ENCODE measurements at places on chromosomes 4 and X.

DNA sequence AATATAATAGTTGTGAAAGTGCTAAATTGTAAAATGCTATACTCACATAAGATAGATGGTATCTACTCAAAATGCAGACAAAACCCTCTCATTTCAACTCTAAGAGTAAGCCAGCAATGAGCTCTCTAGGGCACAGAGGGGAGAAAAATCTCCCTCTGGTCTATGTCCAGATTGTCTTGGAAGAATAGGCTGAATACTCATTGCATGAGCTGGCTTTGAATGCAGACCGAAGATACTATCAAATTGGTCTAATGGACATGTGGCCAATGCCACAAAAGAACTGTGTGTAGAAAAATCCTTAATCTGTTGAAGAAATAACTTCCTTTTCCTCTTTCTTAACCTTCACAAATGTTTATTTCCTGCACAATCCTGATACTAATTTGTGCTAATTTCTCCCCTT, 3.5 kb downstream of the ZXDA start:
- DNase-seq, result no peak

DNA sequence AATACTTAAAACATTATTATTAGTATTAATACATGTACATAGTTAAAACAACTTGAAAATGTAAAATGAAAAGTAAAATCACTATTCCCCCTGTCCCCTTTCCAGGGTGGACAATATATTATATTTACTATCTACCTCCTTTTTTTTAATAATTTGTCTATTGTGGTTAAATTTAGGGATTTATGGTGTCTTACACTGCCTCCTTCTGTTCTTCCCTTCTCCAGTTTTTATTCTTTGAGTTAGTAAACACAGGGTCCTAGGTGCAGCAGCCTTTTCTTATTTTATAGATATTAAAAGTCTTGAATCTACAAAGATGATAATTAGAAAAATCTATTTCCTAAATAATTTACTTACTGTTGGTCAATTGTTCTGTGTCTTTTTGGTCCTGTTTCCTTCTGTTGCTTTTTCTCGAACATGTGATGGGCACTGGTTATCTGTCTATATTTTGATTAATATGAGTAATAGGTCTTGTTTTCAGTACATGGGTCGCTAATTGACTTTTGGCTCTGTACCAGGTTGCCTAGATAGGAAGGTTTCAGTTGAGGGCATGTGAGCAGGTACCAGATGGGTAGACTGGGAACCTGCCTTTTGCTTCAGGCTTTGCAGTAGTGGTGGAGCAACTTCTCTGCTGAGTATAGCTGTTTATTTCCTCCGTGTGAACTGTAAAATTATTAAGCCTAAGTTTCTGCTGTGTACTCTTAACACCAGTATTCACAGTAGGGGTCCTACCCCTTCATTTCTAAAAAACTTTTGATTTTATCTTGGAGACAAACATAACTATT, 1.1 kb downstream of the NUDT9 start:
- peak; percentile 28 for DNase-seq

DNA sequence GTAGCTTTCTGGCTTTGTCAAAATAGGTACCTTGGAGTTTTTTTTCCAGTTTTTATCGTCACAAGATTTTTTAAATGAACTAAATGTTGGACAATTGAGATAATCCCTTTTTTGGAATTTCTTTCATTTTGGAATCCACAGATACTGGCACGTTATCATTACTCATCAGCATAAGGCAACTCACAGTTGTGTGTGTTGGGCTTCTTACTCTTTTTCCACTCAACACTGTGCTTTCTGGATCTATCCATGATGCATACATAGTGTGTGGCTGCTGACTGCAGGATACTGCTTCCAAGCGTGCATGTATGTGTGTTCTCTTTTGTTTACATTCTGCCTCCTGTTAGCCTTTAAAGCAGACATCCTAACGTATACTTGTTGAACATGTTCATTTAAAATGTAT, 113.5 kb upstream of the FAM9A start:
- DNase-seq, result no peak

GRCh38 chrX:22629105-22629725, 356.5 kb downstream of the CBLL2 start:
- DNase-seq, result no peak

DNA sequence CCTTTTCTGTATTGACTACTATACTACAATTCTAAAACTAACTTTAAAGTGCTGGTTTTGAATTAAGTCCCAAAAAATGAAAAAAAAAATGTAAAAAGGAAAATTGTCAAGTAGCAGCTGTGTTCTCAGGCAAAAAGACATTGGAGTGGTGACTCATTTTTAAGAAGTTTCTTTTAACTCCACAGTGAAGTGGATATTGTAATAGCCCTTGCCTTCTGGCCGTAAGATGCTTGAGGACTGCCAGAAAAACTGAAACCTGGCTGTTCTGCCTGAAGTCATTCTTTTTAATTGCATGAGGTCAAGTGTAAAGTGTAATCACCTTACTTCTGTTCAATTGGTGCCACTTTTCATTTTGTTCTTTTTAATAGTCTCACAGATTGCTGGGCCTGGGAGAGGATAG, 28.9 kb downstream of the SPANXD start:
- no peak for DNase-seq

GRCh38 chr4:82755650-82756049, 42.9 kb downstream of the SCD5 start:
- no peak for DNase-seq

DNA sequence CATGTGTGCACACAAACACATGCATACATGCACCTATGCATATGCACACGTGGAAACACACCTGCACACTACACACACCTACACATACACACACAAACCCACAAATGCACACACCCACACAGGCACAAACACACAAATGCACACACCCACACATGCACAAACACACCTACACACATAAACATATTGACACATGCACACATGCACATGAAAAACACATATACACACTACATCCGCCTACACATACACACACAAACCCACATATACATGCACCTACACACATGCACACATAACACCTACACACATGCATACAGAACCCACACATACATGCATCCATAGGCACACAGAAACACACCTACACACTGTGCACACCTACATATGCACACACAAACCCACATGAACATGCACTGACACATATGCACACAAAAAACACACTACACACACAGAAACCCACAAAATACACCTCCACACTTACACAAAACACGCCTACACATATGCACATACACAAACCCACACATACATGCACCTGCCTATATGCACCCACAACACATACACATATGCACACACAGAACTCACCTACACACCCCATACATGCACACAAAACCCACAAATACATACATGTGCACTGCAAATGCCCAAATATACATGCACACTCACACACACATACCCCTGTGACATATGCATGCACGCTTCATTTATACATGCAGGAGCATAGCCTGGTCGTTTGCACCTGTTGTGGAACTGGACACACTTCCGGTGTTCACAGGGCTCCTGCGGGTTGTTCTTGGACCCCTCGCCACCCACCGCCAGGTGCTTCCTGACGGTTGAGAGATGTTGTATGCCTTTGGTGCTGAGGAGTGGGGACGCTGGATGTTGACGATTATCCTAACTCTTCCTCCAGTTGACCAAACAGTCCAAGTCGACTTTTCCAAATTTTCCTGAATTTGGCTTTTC, 22.1 kb downstream of the CD99 start:
- no peak for DNase-seq

- DNase-seq, result no peak
These were observed 3.2 kb downstream of the CENPC start for GRCh38 chr4:67542076-67542475.

DNA sequence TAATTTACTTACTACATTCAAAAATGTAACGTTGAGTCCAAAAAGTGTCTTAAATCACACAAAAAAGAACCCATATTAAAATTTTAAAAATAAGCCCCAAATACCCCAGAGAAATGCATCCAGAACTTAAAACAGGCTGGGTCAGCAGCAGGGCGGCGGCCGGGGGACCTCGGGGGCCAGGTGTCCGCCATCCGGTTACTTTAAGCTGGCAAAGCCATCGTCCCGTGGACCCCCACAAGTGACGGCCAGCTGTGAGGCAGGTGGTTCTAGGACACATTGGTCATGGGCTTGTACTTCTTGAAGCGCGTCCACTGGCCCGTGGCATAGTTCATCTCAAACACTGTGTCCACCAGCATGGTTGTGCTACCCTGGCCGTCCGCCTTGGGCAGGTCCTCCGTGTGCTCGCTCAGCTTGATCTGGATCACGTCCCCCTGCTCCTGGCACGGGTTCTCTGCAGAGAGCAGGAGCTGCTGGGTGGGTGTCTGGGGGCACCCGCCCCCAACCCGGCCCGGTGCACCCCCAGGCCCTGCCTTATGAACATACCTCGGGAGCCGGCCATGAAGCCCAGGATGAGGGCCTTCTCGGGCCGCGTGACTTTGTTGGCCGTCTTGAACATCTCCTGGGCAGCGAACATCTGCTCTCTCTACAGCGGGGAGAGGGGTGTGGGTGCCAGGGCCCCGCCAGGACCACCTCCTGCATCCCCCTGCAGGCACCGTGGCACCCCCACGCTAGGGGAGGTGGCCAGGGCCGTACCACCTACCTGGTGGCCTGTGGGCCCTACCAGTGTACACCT, 25.5 kb downstream of the NELFA start:
- no peak for DNase-seq

- no peak for DNase-seq
These were observed 29.5 kb downstream of the TAPT1 start for GRCh38 chr4:16196482-16197393.

GRCh38 chr4:145609481-145610427, 9.4 kb upstream of the MMAA start:
- DNase-seq, result peak; percentile 66

- DNase-seq, result no peak
These were observed 173.0 kb downstream of the SPCS3 start for GRCh38 chr4:176492646-176493302.

GRCh38 chrX:107123750-107124149, 5.1 kb upstream of the RBM41 start:
- DNase-seq, result no peak

GRCh38 chr4:121252224-121252806, 88.2 kb upstream of the TNIP3 start:
- DNase-seq, result peak; percentile 73

DNA sequence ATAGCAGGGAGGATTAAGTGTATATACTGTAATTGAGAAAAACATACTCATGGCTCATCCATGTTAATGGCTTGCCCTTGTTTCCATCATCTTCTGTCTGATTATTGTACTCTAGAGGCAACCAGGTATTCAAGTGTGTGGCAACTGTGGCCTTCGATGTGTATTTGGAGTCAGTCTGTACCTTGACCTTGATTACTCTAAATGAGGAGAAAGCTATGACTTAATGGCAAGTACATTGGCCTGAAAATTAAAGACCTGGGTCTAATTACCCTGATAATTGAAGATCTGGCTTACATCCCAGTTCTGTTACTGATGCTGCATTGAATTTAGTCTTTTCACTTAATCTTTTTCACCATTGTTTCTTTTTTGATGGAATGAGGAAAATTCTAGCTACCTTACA, 409.2 kb downstream of the CCSER1 start:
- DNase-seq, result no peak

- DNase-seq, result no peak
These were observed 392.5 kb downstream of the BCOR start for GRCh38 chrX:39705290-39705689.

DNA sequence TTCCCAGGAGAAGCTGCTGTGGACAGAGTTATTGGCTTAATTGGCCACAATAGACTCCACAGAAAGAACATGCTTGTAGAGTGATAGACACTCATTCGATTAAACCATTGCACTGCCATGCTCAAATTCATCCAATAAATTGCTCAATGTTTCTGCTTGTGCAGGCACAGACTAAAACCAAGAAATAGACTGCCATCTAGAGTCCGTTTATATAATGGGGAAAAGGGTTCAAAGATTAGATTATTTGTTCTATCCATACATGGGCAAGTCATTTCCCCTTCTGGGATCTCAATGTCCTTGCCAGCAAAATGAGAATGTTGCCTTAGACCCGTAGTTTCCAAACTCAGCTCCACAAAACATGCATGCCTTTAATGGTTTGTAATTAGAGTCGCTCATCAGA, 8.7 kb downstream of the SMIM10 start:
- peak; percentile 31 for DNase-seq

GRCh38 chrX:1941321-1941720, 326.5 kb downstream of the ASMT start:
- DNase-seq, result no peak

DNA sequence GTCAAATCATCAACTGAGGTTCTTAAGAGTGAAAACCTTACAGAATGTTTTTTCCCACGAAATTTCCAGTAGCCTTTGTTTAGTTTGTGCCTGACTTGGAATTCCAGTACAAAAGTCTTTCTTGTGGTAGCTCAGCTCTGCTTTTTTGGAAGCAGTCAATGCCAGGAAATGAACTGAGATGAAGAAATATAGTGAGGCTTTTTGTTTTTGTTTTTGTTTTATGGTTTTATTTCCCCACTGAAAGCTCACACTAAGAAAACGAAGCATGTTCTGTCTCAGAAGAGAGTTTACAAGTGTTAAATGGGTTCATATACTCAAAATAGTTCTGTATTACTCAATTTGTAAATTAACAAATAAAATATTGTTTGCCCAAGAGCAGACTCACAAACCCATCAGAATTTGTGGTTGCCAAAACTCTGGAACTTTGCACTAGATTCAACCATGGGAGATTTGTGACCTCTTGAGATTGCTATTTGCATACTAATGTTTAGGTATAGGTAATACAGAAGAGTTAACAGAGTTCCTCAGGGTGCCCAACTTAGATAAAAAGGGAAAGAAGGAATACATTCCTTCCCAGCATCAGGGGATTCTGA, 1060.8 kb downstream of the FAT4 start:
- DNase-seq, result no peak

- DNase-seq, result no peak
These were observed 204.5 kb upstream of the PSAPL1 start for GRCh38 chr4:7638984-7639789.

GRCh38 chr4:30094887-30095286, 625.3 kb upstream of the PCDH7 start:
- no peak for DNase-seq

GRCh38 chr4:181528570-181529184, 714.5 kb upstream of the TENM3 start:
- peak; percentile 28 for DNase-seq

GRCh38 chr4:56806666-56807065, 14.8 kb downstream of the SPINK2 start:
- DNase-seq, result no peak

- DNase-seq, result peak; percentile 20
These were observed 35.3 kb downstream of the RBPJ start for GRCh38 chr4:26356081-26356501.

- DNase-seq, result no peak
These were observed 1634.3 kb upstream of the ADGRL3 start for GRCh38 chr4:59565836-59566235.

- DNase-seq, result no peak
These were observed 49.1 kb downstream of the SMC1A start for GRCh38 chrX:53373307-53373706.

- peak; percentile 16 for DNase-seq
These were observed 37.1 kb downstream of the HEPH start for GRCh38 chrX:66200855-66201795.

GRCh38 chr4:95867919-95868318, 28.0 kb downstream of the PDHA2 start:
- DNase-seq, result peak; percentile 2

GRCh38 chrX:22516893-22517292, 244.2 kb downstream of the CBLL2 start:
- DNase-seq, result no peak
